NCI-H226 (cell line): ENCODE measurements at places on chromosomes 2 and 18.

DNA sequence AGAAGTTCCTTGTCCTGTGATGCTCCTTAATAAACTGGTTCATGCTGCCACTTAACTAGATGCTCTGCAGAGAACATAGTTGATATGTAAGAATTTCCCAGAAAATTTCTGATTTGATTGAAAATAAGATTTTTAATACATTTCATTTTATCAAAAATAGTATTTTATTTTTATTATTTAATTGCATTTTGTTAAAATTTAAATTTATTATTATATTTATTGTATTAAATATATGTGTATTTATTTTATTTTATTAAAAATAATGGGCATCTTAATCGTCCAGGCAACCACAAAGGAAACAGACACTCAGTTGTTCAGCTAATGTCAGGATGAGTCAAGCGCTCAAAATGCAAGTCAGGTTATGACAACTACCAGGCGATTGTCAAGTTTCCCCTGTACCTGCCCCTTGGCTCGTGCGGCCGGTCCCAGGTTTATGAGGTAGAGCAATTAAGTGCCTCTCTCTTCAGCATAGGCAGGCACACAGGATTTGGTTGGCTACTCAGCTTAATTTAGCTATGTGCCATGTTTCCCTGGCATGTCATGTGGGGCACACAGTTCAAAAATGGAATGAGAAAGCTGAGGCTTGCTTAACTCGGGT, 361.2 kb downstream of the RND3 start:
- peak; percentile 20 for DNase-seq

DNA sequence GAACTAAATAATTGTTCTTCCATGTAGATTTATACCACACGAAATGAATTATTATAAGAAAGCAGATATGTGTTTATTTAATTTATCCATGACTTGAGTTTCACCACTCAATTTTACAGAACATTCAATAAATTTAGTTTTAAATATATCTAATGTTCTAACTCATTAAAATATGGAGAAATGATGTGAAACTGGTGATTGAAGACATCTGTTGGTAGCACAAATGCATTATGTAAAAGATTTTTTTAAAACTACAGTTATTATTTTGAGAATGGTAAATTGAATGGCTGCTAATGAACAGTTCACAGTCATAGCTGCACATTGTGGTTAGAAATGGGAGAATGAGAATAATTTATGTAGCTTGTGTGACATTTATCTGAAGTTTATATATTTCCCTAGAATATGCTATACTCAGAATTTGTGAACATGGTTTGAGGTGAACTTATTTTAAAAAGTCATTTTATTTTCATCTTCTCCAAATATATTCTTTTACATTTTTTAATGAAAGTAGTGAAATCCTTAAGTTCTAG, 203.5 kb downstream of the DPP4 start:
- DNase-seq: no peak

- no peak for DNase-seq
Measured at GRCh38 chr2:150120326-150120955, 367.0 kb downstream of the RND3 start.

GRCh38 chr2:215572341-215572848, 136.5 kb upstream of the FN1 start:
- no peak for DNase-seq

- DNase-seq: no peak
Measured at GRCh38 chr2:205087862-205088261, 542.6 kb downstream of the PARD3B start.

DNA sequence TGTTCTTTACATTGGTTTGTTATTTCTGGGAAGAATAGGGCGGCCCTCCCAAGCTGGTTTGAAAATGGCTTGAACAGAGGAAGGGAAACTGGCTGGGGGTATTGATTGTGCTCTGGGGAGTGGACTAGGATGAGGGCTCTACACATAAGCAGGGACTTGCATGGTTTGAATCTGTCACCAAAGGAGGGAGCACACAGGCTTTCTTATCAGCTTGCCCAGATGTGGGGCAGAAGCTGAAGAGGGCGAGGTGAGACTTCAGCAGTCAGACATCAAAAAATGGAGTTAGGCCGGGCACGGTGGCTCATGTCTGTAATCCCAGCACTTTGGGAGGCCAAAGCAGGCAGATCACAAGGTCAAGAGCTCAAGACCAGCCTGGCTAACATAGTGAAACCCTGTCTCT, 7.2 kb upstream of the RAB12 start:
- no peak for DNase-seq

DNA sequence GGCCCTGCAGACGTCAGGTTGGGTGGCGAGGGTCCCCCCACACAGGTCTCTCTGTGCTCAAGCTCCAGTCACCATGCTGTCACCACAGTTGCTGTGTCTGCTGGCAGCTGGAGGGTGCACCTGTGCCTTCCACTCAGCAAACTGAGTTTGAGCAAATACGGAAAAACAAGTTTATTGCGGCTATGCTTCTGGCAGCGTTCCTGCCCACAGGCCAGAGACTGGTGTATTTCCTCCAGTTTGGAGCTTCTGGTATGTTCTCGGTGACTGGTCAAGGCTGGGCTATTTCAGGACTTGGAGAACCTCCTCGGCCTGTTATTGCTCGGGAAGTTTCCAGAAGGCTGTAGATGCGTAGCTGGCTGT, 132.6 kb downstream of the SEPTIN10 start:
- no peak for DNase-seq
